Fibroblast of skin of left biceps (primary cell): ENCODE measurements at places on chromosomes 11 and 22.

GRCh38 chr11:68956142-68956541, 24.6 kb downstream of the MRGPRD start:
- no peak for DNase-seq

GRCh38 chr11:64178951-64179639, 6.9 kb upstream of the STIP1 start:
- DNase-seq = no peak

DNA sequence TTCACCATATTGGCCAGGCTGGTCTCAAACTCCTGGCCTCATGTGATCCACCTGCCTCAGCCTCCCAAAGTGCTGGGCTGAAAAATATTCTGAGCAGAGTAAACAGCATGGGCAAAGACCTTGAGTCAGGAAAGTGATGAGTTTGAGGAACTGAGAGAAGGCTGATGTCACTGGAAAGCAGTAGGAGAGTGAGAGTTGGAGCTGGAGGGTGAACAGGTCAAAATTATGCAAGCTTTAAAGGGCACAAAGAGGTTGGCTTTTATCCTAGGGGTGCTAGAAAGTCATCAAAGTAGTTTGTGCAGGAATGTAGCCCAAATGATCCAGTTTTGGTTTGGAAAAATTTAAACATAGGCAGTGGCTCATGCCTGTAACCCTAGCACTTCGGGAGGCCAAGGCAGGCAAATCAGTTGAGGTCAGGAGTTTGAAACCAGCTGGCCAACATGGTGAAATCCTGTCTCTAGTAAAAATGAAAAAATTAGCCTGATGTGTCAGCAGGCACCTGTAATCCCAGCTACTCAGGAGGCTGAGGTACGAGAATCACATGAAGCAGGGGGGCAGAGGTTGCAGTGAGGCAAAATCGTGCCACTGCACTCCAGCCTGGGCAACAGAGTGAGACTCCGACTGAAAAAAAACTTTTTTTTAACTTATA, 44.7 kb upstream of the CXCR5 start:
- DNase-seq = no peak

DNA sequence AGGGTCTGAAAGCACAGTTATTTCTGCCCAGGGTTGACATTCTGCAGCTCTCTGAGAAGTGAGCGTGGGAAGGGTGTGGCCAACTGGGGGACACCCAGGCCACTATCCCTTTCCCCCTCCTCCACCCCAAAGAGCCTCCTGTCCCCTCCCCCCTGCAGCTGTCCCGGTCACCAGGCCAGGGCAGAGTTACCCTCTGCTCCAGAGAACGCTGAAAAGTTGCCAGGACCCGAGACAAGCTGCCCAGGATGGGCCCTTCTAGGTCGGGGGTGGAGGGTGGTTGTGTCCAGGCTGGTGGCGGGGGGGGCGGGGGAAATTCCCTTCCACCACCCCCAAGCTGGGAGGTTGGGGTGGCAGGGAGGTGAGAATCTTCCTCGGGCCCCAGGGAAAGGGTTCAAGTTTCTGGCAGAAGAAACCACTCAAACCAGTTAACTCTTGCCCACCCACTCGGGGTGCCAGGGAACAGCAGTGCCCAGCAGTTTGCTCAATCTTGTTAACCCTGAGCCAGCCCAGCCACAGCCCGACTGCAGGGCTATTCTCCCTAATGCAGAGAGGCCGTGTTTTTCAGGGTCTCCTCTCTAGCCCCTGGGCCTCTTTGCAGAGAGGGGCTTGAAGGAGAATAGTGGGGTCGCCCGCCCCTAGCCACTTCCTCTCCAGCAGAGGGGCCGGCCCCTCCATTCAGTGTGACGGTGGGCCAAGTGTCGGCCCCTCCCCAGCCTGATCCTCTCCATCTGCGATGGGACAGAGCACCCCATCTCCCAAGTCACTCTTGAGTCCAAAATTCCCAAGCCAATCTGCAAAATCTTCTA, 697 bp downstream of the LGALS1 start:
- DNase-seq = no peak

- DNase-seq = no peak
Observed at GRCh38 chr11:120352405-120352804, 16.2 kb downstream of the ARHGEF12 start.

DNA sequence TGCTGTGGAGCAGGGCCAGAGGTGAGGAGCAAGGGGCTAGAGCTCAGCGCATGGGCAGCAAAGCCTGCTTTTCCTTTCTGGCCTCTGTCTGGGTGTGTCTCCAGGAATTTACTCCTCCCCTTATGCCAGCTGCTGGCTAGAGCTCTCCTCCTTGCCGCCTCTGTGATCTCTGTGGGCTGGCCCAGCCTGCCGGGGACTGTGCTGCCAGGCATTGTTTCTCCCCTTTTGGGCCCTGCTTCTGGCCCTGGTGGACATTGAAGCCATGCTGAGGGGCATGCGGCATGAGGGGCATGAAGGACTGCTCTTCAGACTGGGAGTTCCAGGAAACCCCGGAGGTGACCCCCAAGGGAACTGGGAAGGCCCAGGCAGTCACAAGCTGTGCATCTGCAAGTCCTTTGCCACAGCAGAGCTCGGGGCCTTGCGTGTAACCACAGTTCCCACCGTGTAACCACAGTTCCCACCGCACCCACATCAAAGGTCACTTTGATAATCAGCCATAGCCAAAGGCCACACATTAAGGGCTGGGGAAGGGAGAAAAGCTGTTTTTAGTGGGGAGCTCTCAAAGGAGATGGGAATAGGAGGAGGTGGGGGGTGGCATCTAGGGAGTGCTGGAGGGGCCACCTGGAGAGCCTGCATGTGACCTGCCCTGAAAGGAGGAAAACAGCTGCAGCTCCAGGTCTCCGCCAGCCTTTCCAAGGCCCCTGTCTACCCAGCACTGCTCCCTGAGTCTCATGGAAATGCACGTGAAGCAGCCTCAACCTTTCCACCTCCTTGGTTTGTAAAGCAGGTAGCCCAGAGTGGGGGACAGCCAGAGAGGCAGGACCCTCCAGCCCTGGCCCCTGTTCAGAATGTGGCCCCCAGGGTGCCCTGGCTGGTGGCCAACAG, 62.3 kb downstream of the PPFIBP2 start:
- DNase-seq = no peak

DNA sequence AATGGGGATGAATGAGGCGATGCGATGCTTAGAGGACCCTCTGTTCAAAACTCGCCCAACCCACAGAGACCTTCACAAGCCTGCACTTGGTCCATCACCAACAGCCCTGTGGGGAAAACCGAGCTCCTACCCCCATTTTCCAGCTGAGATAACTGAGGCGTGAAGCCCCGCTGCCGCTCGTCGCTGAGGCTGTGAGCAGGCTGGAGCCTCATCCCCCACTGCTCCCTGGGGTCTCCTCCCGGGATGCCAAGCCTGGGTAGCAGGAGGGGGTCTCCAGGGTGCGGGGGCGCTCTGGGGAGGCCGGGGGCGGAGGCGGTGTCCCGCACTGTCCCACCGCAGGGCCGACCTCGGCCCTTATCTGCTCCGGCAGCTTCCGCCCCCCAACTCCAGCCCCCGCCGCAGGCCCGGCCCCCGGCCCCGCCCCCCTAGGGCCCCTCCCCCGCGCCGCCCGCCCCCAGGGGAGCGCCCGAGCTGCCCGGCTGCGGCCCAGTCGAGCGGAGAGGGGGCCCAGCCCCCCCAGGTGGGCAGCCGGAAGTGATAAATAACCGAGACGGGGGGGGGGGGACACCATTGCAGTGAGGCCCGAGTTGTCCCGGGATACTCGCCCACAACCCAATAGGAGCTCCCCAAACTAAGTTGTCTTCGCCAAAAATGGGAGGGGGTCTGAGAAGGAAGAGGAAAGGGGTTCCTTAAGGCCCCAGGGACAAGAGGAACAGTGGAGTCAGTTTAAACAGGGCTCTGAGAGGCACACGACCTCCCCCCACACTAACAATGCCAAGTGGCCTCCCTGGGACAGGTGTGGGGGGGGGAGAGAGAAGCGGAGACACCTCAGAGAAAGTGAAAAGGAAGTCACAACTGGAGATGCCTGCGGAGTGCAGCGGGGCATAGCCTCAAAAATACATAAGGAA, 8.3 kb upstream of the SLC39A13 start:
- no peak for DNase-seq

- no peak for DNase-seq
Observed at GRCh38 chr22:48242461-48242864, 1480.0 kb downstream of the TBC1D22A start.

- no peak for DNase-seq
Observed at GRCh38 chr22:20420157-20420842, 17.3 kb downstream of the SCARF2 start.

GRCh38 chr11:118785362-118785761, 5.6 kb downstream of the DDX6 start:
- peak; percentile 5 for DNase-seq

DNA sequence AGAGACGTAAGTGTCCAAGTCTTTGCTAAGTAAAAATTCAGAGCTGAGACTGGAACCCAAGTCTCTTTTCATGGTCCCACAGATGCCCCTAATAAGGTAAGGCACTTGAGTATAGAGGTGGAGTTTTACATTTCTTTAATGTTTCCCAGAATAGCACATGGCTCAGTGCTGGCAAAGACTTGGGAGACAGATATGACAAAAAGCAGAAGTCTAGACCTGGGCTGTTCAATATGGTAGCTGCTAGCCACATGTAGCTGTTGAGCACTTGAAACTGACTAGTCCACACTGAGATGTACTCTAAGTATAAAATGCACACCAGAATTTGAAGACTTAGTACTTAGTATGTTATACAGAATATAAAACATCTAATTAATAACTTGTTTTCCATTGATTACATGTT, 17.6 kb downstream of the VSTM5 start:
- DNase-seq = no peak
